Jurkat, Clone E6-1 (cell line): ENCODE measurements at places on chromosomes 12 and 14.

- no peak for DNase-seq
Measured at GRCh38 chr12:88921434-88921833, 341.2 kb upstream of the KITLG start.

DNA sequence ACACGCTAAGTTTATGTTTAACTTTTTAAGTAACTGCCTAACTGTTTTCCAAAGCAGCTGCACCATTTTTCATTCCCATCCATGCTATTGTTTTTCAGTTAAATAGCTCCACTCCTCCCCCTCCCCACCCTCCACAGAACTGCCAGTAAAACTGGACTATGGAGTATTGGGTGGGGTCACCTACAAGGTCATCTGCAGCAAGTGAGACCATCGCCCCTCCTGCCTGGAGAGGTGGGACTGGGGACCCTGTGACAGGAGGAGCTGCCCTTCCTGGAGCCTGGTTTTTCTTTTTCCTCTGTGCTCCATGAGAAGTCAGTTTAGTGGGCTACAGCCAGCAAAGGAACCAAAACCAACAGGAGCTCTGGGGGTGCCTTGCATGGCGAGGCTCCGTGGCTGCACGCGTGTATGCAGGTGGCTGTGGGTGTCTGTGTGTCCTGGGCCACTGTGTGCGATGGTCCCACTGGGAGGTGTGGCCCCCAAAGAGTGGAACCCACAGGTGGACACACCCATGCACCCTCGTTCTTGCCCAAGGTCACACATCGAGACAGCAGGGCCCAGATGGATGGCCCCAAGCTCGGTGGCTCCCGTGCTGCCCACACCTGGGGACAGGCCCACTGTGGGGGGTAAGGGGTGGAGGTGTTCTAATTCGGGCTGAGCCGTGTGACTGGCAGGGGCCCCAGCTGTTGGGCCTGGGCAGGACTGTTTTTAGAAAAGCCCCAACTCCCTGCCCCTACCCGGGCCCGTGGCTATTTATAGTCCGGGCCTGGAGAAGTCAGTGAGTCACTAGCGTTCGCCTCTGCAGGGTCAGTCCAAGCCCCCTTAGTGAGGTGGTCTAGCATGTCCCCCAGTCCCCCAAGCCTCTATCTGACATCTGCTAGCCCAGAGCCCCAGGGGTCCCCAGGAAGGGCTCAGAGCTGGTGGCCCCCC is 2.3 kb upstream of the ADSS1 start:
- no peak for DNase-seq

- no peak for DNase-seq
Measured at GRCh38 chr12:117441751-117442150, 80.3 kb upstream of the NOS1 start.

- no peak for DNase-seq
Measured at GRCh38 chr12:25985316-25986175, 27.1 kb downstream of the RASSF8 start.

DNA sequence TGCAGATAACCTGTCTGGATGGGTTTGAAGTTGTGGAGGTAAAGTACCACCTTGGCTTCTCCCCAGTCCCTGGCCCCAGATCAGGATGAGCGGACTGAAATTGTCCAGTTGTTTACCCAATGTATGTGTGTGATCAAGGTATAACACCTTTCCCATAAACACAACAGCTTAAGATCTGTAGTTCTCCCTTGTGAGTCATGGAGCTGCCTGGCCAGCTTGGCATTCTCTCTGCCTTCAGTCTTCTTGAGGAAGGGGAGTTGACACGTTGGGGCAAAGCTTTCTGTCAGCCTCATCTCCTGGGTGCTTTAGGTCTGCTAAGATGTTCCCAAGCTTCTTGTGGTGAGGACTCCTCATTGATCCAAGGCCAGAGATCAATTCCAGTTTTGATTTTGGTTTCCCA is 6.1 kb downstream of the C1S start:
- no peak for DNase-seq

GRCh38 chr12:1935700-1936378 is 17.4 kb upstream of the CACNA2D4 start:
- no peak for DNase-seq

- DNase-seq: no peak
Measured at GRCh38 chr12:15699886-15700285, 89.3 kb downstream of the EPS8 start.

DNA sequence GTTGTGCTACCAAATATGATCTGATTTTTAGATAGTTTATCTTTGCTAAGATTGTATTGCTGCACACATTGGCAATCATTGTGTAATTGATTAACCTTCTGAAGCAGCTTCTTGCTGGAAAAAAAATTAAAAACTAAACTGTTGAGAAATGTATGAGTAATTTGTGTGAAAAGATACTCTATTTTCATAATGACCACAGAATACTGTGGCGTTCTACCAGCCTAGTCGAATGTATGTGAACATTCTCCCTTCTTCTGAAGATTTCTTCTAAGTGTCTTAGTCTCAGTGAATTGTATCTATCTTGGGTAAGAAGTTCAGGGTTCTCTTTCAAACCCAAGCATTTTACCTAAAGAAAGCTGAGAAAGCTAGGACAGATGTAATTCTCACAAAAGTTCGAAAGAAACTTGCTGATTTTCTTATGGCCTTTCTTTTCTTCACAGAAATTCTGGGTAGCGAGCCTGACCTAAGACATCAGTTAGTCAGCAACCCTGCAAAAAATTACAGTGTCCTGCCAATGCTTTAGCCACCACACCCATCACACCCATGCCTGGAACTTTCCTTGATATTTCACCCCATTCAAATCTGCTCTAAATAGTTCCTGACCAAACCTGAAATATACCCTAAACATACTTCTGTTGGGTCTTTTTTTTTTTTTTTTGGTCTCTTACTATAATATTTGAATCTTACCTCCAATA is 27.1 kb upstream of the C12orf71 start:
- DNase-seq: no peak

DNA sequence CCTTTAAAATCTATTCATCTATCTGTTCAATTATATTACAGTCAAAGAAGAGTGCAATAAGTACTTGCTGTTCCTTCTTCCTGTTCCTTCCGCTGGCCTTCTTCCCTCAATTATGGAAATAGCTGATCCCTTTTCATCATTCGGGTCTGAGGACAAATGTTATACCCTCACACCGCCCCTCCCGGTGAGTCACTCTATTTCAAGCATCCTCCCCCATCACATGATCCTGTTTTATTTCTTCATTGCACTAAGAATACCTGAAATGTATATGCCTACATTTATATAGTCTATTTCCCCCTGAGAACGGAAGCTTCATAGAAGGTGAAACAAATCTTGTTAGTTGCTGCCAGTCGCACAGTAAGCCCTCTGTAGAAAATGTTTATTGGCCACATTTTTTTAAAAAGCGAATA is 2.5 kb downstream of the SLC38A1 start:
- DNase-seq: peak; percentile 20

DNA sequence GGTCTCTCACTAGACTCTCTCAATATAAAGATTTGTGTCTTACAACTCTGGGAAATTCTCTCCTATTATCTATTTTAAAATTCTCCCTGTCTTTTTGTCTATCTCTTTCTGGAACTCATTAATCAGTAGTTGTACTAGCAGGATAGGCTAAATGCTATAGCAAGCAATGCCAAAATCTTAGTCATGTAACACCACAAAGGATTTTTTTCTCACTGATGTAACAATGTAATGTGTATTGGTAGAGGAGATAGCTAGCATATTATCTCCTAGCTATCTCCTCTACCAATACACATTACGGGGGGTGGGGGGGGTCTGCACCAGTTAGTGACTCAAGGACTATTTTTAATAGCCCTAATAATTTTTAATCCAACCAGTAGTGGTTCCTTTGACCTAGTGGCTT is 225.4 kb downstream of the KLHL28 start:
- DNase-seq: no peak

DNA sequence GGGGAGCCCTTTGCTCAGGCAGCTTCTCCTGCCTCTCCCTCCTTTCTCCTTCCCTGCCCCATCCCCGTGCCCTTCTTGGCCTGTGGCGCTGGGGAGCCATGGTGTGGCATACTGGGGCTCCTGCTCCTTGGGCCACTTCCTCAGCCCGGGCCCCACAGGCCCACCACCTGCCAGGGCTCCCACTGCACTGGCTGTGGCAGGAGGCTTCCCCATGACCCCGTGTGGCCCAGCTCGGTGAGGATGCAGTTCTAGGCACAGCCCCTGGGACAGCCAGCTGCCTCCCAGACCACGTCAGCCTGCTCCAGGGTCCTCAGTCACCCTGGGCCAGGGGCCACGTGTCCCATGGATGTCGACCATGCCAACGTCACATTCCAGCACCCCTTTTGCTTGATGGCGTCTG is 13.0 kb upstream of the AMN start:
- no peak for DNase-seq

GRCh38 chr14:100857233-100857922 is 31.5 kb downstream of the MEG3 start:
- DNase-seq: no peak
